ENCODE measurements at places on chromosomes 3 and 15.

DNA sequence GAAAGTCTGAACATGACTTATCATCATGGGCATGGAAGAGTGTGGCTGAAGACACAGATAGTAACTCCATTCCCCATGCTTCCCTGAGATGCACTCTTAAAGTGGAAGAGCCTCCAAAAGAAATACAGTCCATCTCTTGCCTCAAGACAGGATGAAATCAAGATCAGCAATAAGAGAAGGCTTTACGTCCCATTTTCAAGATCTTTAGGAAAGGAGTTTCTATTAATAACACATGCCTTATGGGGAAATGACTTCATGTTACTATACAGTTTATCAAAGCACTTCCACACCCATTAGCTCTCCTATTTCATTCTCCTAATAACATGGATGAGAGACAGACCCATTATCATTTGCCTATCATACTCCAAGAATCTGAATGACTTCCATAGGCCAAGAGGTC, 6.1 kb upstream of the KBTBD12 start:
- no peak for DNase-seq

- DNase-seq, result no peak
Measured at GRCh38 chr15:60758961-60759729, 280.2 kb upstream of the ICE2 start.

GRCh38 chr15:101565377-101565776, 75.9 kb upstream of the PCSK6 start:
- no peak for DNase-seq

DNA sequence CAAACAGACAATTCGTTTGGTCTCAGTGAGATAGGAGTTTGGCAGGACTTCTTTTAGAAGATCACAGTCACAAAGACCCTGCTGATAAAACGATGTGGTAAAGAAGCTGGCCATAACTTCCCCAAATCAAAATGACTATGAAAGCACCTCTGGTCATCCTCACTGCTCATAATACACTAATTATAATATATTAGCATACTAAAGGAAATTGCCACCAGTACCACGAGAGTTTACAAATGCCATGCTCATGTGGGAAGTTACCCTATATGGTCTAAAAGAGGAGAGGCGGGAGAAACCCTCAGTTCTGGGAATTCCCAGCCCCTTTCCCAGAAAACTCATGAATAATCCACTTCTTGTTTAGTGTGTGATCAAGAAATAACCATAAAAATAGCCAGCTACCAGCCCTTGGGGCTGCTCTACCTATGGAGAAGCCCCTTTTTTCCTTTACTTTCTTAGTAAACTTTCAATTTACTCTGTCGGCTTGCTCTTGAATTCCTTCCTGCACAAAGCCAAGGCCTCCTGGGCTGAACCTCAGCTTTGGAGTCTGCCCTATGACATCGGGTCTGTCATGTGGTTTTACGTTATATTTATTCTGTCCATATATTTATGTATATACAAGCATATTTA, 115.8 kb upstream of the IGSF10 start:
- no peak for DNase-seq

GRCh38 chr3:108835101-108835500, 12.5 kb downstream of the TRAT1 start:
- peak; percentile 11 for DNase-seq

- no peak for DNase-seq
Measured at GRCh38 chr3:45535665-45536064, 58.9 kb upstream of the LIMD1 start.

GRCh38 chr15:93029836-93030429, 59.1 kb downstream of the RGMA start:
- DNase-seq, result no peak

DNA sequence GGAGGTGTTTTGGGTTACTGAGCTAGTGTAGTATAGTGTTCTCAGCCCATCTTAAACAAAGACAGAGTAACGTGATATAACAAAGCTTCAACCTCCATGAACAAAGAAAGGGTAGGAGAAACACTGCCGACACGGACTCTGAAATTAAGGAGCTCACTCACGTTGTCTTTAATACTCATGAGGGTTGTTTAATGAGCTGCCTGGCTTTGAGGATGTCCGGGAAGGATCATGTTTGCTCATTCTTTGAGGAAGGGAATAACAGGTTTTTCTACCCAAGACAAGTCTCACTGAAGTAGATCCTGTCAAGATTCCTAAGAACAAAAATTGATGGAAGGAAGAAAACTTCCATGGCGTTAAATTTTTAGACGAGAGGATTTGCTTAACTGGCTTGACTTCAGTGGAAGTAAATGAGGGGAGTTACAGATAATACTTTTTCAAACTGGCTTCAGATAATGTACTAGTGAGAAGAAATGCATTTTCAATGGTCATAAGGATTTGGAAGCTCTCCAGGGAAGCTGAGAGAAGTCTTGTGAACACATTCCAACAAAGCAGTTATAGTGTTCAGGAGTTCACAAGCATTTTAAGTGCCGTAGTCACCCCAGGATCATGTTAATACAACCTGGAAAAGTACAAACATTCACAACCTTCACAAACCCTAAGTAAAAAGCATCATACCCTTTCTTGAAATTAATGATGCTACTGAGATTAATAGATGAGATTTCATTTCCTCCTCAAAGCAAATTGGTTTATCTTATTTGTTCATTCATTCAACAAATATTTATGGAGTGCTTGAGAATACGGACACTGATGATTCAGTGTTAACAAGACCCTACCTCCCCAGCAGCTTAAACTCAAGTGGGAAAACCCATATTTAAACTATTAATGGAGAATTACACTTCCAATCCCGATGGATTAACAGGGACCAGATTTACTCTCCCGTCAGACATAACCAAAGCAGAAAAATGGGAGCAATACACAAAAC, 101.5 kb downstream of the SHQ1 start:
- no peak for DNase-seq

- DNase-seq, result no peak
Measured at GRCh38 chr3:161866176-161866575, 369.6 kb downstream of the OTOL1 start.

- DNase-seq, result no peak
Measured at GRCh38 chr3:151430821-151431484, 29.9 kb downstream of the IGSF10 start.

DNA sequence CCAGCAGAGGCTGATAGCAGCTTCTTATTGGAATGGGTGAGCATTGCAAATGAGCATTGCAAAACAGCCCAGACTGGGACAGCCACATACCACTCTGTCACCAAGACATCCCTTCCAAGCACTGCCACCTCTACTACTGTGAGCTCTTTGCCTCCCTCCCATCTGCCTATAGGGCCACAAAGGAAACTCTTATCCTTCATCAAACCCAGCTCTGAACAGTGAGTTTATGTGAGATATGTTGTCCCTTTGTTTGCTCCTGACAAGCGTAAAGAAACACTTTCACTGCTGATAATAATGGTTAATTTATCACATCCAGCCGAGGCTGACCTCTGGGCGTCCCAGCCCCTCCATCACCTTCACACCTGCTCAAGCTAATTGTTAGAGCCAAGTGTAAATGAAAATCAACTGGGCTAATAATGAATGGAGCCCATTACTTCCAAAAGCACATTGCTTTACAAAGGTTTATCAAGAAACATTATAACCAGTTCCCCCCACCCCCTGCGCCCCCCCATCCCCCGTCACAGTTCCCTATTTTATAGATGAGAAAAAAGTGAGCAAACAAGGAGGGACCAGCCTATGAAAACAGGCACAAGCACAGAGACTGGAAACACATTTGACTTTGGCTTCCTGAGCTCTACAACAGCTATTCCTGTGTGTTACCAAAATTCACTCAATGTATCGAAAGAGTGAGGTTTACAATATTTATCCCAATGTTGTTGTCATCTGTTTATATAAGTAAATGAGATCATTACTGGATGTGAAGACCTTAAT, 146.3 kb downstream of the ANXA2 start:
- no peak for DNase-seq

GRCh38 chr3:43894176-43895049, 203.7 kb downstream of the ABHD5 start:
- DNase-seq, result no peak

GRCh38 chr3:99774467-99774866, 43.2 kb upstream of the CMSS1 start:
- DNase-seq, result no peak

- no peak for DNase-seq
Measured at GRCh38 chr15:78212546-78213424, 21.6 kb downstream of the ACSBG1 start.

DNA sequence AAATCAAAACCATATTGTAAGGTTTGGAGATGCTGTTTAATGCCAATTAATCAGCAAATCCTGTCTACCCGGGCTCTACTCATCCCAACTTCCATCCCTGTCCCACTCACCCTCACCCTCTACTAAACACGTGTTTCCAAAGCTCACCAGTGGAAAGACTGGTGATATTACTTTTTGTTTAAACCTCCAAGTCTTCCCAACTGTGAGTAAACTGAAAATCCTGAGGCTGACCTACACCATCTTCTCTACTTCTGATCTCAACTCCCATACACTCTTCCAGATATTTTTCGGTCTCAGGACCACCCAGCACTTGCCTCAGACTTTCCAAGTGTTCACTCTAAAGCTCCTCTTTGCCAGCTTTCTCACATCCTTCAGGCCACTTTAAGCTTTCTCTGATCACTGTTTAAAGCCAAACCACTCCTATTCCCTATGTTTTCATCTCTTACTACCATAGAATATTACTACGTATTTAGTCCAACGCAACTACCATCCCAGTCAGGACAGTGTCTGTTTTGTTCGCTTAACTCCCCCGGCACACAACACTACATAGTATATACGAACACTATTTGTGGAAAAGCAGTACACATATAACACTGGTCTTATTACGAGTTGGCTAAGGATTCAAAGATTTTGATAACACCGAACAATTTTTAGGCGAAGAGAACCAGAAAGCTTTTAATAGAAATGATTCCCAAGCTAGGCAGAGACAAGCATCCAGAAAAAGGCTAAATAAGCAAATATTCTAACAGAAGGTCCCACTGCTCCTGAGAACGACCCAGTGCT, 684 bp downstream of the RPL4 start:
- no peak for DNase-seq

DNA sequence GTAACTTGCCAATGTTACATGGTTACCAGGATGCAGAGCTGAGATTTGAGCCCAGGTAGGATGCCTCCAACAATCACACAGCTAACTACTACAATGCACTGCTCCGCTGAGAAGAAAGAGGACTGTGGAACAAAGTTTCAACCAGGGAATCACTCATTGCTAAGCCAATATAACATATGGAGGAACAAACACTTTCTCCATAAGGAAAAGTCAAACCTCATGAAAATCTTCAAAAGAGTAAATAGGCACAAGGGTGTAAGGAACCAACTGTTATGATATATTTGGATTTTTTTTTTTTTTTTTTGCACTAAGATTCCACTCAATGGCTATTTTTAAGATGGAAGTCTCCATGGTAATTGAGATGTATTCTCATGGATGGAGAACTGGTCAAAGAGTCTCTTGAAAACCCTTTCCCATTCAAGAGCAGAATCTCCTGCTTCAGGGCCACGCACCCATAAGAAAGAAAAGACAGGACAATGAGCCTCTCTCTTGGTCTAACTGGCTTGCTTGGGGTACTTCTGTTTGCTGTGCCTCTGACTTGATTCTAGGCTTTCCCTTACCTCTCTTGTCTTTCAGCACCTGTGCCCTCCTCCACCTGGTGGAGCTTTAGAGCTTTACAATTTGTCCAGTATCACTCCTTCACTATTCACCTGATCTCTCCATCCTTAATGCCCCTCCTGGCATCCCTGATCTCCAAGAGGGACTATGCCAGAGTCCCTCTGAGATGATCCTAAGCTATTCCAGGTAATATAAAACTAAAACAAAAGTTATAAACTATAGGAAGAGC, 252.8 kb downstream of the NTRK3 start:
- DNase-seq, result no peak

DNA sequence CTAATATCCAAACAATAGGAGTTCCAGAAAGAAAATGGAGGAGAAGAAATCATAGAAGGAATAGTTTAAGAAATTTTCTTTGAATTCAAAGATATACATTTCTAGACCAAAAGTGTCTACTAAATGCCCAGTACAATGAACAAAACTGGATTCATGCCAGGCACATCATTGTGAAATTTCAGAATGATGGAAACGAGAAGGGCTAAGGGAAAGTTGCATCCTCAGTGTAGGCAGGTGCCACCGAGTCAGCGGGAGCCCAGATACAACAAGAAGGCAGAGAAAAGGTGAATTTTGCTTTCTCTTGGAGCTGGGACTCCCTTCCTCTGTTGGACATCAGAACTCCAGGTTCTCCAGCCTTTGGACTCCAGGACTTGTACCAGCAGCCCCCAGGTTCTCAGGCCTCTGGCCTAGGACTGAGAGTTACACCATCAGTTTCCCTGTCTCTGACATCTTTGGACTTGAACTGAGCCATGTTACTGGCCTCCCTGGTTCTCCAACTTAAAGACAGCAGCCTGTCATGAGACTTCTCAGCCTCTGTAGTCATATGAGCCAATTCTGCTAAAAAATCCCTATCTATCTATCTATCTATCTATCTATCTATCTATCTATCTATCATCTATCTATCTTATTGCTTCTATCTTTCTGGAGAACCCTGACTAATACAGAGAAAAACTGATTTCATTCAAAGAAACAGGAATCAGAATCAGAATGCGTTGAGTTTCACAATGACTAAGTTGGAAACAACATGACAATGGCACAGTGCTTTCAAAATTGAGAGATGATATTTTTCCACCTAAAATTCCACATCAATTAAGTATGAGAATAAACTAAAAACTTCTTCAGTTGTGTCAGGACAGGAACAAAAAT, 207.7 kb downstream of the FAM43A start:
- no peak for DNase-seq

- DNase-seq, result no peak
Measured at GRCh38 chr3:157166115-157166514, 6.2 kb upstream of the CCNL1 start.

GRCh38 chr3:64438812-64439211, 213.5 kb upstream of the PRICKLE2 start:
- DNase-seq, result no peak

DNA sequence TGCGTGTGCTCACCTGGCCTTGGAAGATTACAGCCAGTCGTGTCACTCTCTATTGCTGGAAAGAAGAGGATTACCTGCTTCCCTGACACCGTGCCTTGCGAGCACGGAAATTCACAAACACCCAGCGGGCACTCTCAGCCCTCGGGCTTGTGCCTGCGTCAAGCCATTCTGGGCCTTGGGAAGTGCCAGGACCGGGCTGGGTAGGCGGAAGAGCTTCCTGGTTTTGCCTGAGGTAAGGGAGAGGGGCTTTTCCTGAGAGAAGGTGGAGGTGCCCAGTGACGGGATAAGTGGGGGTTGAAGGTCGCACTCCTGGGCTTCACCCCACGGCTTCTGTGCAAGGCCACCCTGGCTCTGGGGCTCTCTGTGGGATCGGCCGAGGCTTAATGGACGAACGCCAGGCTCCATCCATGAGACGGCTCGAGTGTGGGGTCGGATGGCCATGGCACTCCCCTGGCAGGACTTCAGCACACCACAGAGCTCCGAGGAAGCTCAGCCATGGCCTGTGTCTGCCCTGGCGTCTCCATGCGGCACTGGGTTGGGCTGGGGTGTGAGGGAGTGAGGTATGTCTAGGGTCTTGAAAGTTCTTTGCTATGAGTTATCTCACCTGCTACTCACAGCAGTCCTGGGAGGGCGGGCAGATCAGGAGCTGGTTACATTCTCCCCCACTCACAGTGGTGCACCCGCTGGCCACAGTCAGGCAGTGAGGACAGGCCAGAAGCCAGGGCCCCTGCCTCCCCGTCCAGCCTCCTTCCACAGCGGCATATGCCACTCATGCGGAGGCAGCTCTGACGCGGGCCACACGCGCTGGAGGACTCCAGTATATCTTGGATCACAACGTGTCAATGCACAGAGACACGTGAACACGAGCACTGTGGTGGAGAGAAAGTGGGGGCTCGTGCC, 209.0 kb downstream of the XXYLT1 start:
- no peak for DNase-seq

Data from effector memory CD4-positive, alpha-beta T cell (primary cell).